Transverse colon (tissue), 4 donors: ENCODE measurements at places on chromosomes 1 and 21. TPM values are rescaled to one million over a fixed set of nuclear protein-coding genes. Genes with fewer than 3 reads are reported as not detected.

DNA sequence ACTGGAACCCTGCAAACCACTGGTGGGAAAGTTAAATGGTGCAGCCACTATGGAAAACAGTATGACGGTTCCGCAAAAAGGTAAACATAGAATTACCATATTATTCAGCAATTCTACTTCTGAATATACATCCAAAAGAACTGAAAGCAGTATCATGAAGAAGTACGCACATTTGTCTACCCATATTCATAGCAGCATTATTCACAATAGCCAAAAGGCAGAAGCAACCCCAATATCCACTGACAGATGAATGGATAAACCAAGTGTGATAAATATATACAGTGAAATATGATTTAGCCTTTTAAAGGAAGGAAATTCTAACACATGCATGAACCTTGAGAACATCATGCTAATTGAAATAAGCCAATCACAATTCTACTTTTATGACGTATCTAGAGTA lies 39.6 kb downstream of the DAB1 start:
- no peak for DNase-seq
- H3K27ac ChIP-seq: no peak overlapping the region
- no peaks in the 10 kb centered on the region for H3K4me1 ChIP-seq
- no peaks in the 10 kb centered on the region for H3K27me3 ChIP-seq
- no peaks in the 10 kb centered on the region for H3K36me3 ChIP-seq
- H3K4me3 ChIP-seq: no peak overlapping the region

GRCh38 chr1:56516539-56517252 lies 62.7 kb downstream of the PLPP3 start:
- H3K4me1 ChIP-seq: peaks cover 4% of the 10 kb centered on the region
- no peak overlapping the region for H3K4me3 ChIP-seq
- H3K27me3 ChIP-seq: no peaks in the 10 kb centered on the region

The SIM2 gene
- total RNA-seq: not detected

- H3K27ac ChIP-seq: no peak overlapping the region
- no peak for DNase-seq
- no peak overlapping the region for H3K4me3 ChIP-seq
- H3K36me3 ChIP-seq: no peaks in the 10 kb centered on the region
These were observed 246.3 kb downstream of the DPYD start for GRCh38 chr1:97674517-97674916.

DNA sequence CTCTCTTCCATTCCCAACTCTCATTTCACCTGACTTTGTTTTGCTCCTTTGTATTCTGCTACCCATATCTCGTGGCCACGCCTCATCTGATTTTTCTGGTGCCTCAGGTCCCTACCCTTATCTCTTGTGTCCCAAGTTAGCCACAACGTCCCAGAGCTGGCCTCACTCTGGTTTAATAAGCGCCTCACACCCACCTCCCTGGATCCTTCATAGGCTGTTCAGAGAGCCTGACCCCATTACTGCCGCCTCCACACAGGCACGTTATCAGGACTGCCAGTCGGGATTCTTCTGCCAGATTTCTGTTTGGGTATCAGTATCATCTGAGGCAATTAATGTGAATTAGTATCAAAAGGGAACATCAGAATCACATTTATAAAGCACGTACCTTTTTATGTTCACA lies 34.7 kb upstream of the TMEM125 start:
- H3K27ac ChIP-seq: no peak overlapping the region
- H3K27me3 ChIP-seq: no peaks in the 10 kb centered on the region
- H3K4me3 ChIP-seq: no peak overlapping the region
- DNase-seq: no peak
- no peaks in the 10 kb centered on the region for H3K4me1 ChIP-seq

The SLAMF8 gene
- 7.1 TPM for total RNA-seq

The USP25 gene
- total RNA-seq: 37.4 TPM
